ENCODE measurements at places on chromosomes 16 and 17.

GRCh38 chr17:50062293-50063243, 6.7 kb downstream of the ITGA3 start:
- no peak for DNase-seq

GRCh38 chr16:872436-873242, 72.1 kb upstream of the GNG13 start:
- no peak for DNase-seq

- DNase-seq, result peak; percentile 89
These were observed 1.2 kb upstream of the METTL26 start for GRCh38 chr16:637081-638018.

GRCh38 chr16:27258241-27258734, 10.3 kb downstream of the NSMCE1 start:
- DNase-seq, result no peak

GRCh38 chr16:12087901-12088421, 111.4 kb downstream of the SNX29 start:
- no peak for DNase-seq

Measured in activated naive CD8-positive, alpha-beta T cell treated with anti-CD3 and anti-CD28 coated beads, Interleukin-2, amount 50 U/mL, for 24 hours (primary cell).